ENCODE measurements at places on chromosomes 12 and 14.

- no peak for DNase-seq
These were observed 2.6 kb downstream of the SVOP start for GRCh38 chr12:109018296-109018695.

DNA sequence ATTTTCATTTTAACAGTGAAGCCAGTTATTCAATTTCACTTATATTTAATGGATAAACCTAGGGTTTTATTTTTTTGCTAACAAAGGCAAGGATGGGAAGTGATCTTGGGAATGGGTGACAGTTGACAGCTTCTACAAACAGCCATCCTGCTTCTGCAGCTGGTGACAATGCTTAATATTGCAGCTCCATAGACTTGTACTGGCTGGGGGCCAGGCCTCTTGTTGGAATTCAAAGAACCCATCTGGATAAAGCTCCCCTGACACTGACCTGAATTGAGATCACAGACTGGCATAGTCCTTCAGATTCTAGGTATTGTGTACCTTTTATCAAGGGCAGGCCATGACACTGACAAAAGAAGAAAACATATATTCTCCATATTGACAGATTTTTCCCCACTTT, 664.6 kb upstream of the FOXG1 start:
- no peak for DNase-seq

- peak; percentile 47 for DNase-seq
These were observed 252.3 kb downstream of the EFCAB11 start for GRCh38 chr14:89702073-89702875.

GRCh38 chr12:2832550-2833127, 2.2 kb downstream of the NRIP2 start:
- no peak for DNase-seq

DNA sequence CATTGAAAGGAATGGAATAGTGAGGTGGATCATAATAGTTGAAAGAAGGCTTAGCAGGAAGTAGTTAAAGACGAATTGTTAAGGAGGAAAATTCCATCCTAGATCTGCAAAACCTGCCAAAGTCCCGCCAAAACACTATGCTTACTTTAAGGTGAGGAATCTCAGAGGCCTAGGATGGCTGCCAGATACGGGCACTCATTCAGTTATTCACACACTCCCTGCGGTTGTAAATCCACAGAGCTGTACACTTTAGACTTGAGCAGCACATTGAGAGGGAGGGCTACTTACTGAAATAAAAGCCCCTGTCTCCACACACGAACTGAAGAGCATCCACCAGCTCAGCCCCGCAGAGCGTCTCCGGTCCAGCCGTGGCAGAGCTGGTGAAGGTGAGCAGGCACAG, 5.0 kb downstream of the IGF1 start:
- no peak for DNase-seq

- no peak for DNase-seq
These were observed 616.9 kb upstream of the STXBP6 start for GRCh38 chr14:25666877-25667276.

- DNase-seq = no peak
These were observed 115.8 kb downstream of the DICER1 start for GRCh38 chr14:95041477-95042020.

GRCh38 chr14:51516706-51517395, 134.9 kb upstream of the FRMD6 start:
- no peak for DNase-seq

DNA sequence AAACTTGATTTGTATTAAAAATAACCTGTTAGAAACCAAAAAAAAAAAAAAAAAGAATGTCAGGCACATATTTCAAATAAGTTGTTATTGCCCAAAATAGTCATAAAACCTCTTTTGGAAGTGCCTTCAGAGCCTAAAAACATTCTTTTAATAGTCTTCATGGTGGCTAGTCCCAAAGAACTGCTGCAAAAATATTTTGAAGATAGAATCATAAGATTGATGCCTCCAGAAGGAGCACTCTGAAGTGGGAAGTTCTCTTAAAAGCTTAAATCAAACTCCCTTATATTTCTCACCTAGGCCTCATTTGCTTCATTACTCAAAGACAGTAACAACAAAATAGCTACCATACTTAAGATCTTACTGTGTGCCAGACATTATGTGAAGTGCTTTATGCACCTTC, 27.2 kb upstream of the NT5DC3 start:
- no peak for DNase-seq

DNA sequence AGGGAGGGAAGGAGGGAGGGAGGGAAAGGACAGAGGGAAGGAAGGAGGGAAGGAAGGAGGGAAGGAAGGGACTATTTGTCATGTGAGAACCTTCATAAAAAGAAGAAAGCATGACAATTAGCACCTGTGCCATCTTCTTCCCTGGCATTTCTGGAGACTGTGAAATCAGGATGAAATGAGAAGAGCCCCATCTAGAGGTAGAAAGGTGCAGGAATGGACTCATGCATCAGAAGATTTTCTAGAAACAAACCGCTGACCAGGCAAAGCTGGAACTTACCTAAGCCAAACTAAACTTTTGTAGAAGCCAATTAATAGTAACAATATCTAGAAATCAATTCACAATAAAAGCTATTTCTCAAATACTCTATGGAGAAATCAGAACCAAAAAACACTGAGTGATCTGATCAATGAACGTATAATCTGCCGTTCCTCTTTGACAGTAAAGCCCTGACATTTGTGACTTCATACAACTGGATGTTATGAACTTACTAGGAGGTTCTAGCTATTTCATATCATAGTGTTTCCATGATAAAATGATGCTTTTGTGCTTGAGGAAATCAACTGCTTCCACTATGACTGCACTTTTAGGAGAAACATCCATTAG, 24.4 kb upstream of the CRACR2A start:
- DNase-seq = peak; percentile 67

GRCh38 chr14:22375321-22375930, 213.6 kb downstream of the DAD1 start:
- DNase-seq = peak; percentile 69

- DNase-seq = peak; percentile 81
These were observed 214.4 kb upstream of the DIO2 start for GRCh38 chr14:80425686-80426085.

- no peak for DNase-seq
These were observed 10.1 kb upstream of the MANSC4 start for GRCh38 chr12:27790179-27790578.

GRCh38 chr14:93736378-93737014, 51.8 kb downstream of the PRIMA1 start:
- DNase-seq = no peak

GRCh38 chr12:47767216-47767724, 5.8 kb upstream of the SLC48A1 start:
- DNase-seq = peak; percentile 63

DNA sequence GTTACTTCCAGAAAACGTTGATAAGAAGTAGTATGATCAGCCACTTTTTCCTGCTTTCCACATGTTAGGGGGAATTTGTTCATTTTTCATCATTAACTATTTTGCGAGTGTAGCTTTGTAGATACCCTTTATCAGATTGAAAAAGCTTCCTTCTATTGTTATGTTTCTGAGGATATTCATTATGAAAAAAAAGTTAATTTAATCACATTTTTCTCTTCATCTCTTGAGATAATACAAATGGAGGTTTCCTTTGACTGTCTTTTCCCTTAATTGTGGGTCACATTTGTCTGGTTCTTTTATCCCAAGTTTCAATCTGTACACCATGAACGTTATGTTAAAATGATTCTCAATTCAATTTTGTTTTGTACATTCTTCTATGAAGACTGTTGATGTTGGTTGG, 875.7 kb downstream of the SLC6A15 start:
- DNase-seq = no peak

DNA sequence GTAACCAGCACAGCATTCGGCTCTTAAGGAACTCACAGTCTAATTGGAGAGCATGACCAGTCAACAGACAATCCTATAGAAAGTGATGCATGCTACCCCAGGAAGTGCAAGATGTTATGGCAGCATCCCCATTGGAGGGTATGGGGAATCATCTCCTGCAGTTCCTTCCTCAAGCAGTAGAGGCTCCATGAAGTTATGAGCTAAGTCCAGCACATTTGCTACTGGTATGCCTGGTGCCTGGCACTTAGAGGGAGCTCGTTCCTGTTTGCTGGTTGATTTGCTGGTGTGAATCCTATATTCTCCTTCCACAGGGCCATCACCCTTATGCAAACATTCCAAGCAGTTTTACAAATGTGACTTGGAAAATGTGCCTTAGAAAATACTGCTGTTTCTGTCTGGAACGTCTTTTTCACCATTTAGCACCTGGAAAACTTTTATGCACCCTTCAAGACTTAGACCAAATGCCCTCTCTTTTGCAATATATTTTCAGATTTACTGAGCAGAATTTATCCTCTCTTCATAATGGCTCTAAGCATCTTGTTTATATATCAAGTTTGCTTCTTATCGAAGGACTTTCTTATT, 136.1 kb upstream of the WSCD2 start:
- peak; percentile 14 for DNase-seq

DNA sequence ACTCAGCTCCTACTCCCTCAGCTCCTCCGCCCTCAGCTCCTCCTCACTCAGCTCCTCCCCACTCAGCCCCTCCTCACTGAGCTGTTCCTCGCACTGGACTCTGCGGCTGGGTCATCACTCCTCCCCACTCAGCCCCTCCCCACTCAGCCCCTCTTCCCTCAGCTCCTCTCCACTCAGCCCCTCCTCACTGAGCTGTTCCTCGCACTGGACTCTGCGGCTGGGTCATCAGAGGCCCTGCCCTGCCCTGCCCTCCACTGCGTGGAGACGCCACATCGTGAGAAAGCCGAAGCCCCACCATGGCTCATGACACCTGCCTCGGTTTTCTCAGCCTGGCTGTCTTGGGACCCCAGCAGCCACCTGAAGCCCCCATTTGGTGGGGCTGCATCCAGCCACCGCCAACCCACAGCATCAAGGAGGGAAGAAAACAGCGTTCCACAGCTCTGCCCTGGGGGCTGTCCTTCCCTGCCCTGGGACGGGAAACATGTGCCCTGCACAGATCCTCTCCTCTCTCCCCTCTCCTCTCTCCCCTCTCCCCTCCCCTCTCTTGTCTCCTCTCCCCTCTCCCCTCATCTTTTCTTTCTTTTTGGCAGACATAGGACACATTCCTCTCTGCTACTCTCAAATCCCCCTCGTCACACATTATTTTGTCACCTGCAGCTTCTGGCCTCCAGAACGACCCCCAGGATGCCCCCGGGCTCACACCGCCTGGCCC, 17.7 kb downstream of the NOC4L start:
- DNase-seq = no peak

GRCh38 chr12:50400104-50400637, 514 bp upstream of the LARP4 start:
- no peak for DNase-seq

DNA sequence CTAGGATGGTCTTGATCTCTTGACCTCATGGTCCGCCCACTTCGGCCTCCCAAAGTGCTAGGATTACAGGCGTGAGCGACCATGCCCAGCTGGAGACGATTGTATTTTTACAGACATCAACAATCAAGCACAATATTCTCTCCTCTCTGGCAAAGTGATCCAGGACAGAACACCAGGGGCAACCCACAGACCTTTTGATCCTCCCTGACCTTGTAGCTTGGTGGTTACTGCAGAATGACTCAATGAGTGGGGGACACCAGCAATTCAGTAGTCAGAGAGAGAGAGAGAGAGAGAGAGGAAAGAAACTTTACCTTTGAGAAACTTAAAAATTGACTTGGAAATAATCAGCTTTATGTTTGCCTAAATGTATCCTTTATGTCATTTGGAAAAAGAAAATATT, 51.2 kb downstream of the DRAM1 start:
- no peak for DNase-seq

GRCh38 chr14:89566644-89567415, 149.8 kb upstream of the FOXN3 start:
- no peak for DNase-seq

DNA sequence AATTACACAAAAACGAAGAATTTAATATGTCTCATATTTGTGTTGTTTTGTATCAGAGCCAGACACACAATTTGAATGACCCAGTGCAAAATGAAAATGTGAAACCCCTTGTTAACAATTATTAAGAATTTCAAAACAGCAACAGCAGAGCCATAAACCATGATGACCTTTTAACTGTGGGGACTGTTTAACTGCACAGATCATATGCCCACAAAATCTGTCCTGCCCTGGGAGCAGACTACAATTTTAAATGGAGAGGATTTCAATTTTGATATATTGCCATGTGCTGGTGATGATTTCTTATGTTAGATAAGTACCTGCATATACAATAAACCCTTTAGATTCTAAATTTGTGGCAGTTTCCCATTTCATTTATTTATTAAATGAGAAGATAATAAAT, 455.5 kb upstream of the MGAT4C start:
- DNase-seq = peak; percentile 18

DNA sequence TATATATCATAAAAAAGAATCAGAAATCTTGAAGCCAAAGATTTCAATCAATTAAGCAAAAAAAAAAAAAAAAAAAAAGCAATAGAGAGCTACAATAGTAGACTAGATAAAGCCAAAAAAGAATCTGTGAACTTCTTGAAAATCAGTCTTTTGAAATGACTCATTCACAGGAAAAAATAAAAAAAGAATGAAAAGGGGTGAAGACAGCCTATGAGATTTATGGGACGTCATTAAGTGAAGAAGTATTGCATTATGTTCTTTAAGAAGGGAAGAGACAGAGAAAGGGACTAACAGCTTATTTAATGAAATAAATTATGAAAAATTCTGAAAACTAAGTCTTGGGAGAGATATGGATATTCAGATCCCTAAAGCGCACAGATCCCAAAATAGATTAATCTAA, 103.8 kb downstream of the ACSS3 start:
- DNase-seq = peak; percentile 22

DNA sequence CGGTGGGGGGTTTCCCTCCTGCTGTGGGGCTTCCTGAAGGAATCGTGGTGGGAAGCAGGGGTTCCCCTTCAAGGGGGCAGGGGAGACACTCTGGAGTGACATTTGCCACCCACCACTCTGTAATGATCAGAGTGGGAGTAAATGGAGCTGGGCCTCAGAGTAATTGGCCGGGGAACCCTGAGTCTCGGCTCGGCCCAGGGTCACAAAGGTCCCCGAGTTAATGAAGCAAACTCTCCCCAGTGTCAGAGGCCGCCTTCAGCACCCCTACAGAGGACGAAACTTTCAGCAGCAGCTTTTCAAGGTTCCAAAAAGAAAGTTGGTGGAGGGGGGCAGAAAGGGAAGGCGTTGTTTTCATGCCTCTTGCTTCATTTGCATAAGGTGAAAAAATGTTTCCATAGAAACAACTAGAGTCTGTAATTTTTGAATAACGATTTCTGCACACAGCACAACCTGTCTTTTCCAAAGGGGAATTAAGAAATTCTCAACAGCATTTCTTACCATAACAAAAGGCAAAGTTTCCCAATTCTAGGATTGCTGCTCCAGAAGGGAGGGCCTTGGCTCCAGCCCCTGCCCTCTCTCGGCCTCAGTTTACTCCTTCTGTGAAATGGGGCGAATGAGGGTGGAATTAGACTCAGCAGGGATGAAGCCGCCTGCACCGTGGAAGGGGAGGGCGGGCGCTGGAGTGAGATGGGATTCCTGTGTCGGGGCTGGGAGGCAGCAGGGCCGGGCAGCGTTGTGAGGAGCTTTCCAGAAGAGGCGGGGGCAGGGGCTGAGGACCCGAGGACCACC, 67.0 kb upstream of the BEGAIN start:
- no peak for DNase-seq

- no peak for DNase-seq
These were observed 24.7 kb downstream of the CCDC85C start for GRCh38 chr14:99579120-99579836.
